ENCODE measurements at places on chromosomes 2 and 18.
A peak's percentile ranks its signal among the peaks of the same experiment; 100 is the strongest.

- no peak for DNase-seq
Measured at GRCh38 chr18:75805265-75805664, 377.8 kb upstream of the SMIM21 start.

GRCh38 chr2:127792805-127793204, 18.2 kb downstream of the WDR33 start:
- no peak for DNase-seq

- no peak for DNase-seq
Measured at GRCh38 chr2:202821206-202822160, 50.1 kb downstream of the ICA1L start.

DNA sequence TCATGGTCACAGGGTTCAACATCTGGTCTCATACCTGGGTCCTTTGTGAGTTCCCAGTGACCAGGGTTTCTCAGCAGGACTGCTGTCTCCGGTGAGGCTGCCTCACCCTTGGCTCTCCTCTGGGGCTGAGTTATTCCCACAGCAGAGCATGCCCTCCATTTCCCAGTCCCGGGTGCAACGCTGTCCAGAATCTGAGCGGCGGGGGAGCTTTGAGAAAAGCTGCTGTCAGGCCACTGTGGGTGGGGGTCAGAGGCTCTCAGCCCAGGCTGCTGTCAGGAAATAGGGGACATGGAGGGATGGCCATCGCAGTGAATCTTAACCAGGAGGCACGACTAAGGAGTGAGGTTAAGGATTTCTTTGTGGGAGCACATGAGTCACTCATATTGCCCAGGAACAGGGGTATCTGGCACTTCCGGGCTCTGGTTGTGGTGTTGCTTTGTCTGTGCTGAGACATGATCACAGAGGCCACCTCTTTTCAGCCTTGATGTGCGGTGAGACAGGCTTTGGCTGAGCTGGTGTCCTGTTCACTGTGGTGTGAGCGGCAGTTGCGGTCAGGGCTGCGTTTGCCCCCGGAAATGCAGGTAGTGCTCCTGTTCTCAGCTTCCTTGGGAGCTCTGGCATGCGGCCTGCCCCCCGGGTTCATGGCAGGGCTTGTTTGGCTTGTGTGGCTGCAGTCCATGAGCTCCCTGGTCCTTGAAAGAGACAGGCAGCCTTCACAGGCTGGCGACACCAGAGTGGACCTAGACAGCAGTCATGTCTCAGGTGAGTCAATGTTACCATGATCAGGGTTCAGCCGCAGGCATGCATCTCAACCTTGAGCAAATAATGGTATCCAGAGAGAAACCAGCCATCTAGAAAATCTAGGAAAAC, 310.7 kb upstream of the MYT1L start:
- DNase-seq, result no peak

DNA sequence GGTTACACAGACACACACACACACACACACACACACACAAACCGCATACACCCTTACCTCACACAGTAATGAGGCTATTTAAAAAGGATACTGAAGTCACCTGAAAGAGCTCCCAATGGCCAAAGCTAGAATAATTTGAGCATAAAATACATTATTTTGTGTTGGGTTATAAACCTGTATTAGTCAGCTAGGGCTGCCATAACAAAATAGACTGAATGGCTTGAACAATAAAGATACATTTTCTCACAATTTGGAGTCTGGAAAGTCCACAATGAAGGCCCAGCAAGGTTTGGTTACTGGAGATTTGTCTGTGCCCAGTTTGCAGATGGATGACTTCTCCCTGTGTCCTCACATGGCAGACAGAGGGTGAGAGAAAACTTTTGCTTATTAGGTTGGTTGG, 605.4 kb upstream of the REG3G start:
- no peak for DNase-seq

GRCh38 chr2:120566331-120567035, 169.2 kb upstream of the GLI2 start:
- DNase-seq, result no peak

- no peak for DNase-seq
Measured at GRCh38 chr2:207606399-207606798, 18.8 kb downstream of the METTL21A start.

DNA sequence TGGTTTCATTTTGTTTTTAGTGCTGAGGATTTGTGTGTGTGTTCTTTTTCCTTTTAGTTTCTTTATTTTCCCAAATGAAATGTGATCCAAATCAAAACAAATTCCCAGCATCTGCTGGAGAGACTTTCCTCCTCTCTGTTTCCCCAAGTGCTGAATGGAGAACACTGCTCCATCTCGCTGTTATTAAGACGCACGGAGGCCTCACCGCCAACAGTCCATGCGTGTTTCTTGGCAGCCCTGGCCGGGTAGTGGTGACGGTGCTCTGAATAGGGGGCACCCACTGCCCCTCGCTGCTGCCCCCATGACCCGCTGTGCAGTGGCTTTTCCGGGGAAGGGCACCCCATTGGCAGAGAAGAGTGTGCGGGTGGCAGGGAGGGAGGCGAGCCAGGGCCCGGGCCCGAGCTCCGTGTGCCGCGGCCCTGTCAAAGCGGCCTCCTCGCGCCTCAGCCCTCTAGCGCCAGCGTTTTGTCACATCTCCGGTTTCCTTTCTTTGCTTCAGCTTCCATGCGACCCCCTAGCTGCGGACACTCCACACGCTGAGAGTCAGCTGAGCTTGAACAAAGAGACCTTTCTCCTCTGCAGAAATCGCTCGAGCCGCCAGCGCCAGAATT, 473.7 kb upstream of the SALL3 start:
- no peak for DNase-seq

GRCh38 chr2:43839776-43840564, 1.2 kb downstream of the ABCG8 start:
- DNase-seq, result no peak

- DNase-seq, result no peak
Measured at GRCh38 chr2:145123606-145124005, 603.7 kb upstream of the ZEB2 start.

DNA sequence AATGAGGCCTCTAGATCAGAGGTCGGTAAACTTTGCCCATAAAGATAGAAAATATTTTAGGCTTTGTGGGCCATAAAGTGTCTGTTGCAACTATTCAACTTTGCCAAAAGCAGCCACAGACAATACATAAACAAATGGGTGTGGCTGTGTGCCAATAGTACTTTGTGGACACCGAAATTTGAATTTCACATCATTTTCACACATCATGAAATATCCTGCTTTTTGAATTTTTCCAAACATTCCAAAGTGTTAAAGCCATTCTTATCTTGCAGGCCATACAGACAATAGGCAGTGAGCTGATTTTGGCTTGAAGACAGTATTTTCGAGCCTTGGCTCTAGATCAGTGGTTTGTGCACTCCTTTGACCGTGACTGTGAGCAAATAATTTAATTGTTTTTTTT, 51.1 kb upstream of the EPC2 start:
- no peak for DNase-seq

GRCh38 chr2:168192839-168193616, 54.4 kb downstream of the STK39 start:
- no peak for DNase-seq

- no peak for DNase-seq
Measured at GRCh38 chr2:190415794-190416775, 7.9 kb downstream of the MFSD6 start.

GRCh38 chr2:49913025-49913424, 758.7 kb upstream of the FSHR start:
- no peak for DNase-seq

- DNase-seq, result no peak
Measured at GRCh38 chr2:145021962-145022665, 502.2 kb upstream of the ZEB2 start.

- DNase-seq, result no peak
Measured at GRCh38 chr2:16034975-16035746, 94.8 kb downstream of the MYCN start.

GRCh38 chr18:33603454-33603853, 25.4 kb downstream of the ASXL3 start:
- DNase-seq, result no peak

GRCh38 chr2:166013878-166014277, 60.3 kb upstream of the TTC21B start:
- no peak for DNase-seq

GRCh38 chr18:27143580-27144287, 41.4 kb downstream of the CHST9 start:
- peak; percentile 17 for DNase-seq

DNA sequence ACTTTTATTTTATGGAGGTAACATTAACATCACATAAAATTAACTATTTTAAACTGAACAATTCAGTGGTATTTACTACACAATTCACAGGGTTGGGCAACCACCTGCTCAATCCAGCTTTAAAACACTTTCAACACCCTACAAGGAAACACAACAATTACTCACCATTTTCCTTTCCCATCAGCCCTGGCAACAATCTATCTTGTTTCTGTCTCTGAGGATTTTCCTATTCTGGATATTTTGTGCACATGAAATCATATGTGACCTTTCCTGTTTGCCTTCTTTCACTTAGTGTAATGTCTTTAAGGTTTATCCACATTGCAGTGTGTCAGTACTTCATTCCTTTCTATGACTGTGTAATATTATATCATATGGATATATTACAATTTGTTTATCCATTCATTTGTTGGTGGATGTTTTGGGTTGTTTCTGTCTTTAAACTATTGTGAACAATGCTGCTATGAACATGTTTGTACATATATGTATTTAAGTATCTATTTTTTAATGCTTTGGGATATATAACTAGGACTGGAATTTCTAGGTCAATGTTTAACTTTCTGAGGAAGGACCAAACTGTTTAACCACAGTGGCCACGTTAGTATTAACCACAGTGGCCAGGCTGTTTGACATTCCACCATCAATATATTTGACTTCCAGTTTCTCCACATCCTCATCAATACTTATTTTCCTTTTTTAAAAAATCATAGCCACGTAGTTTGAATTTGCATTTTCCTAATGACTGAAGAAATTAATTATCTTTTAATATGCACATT, 72.4 kb upstream of the KIF5C start:
- peak; percentile 36 for DNase-seq

DNA sequence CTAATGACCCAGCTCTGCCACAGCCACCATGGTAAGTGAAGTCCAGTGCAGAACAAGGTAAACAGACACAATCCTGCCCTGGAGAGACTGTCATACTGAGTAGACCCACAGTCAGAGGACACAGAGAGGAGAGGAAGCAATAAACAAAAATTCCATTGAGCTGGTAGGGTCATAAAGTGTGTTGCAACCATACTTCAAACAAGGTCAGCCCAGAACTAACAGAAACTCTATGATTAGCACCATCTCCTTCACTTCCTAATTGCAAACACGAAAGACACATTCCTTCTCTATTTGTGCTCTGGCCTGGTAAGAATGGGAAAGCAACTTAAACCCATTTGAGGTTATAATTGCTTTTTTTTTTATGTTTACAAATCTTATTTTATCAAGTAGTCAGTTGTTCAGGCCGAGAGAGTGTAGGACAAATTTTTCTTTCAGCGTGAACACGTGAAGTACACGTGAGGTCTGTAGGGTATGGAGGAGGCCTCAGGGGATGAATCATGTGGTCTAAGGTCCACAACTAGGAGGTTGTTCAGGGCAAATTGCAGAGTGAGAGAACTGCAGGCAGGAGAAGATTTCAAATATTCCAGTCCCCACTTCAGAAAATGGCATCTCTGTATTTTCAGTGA, 71.4 kb upstream of the GLS start:
- DNase-seq, result peak; percentile 46

GRCh38 chr2:20617892-20618467, 32.9 kb downstream of the HS1BP3 start:
- DNase-seq, result peak; percentile 62

- DNase-seq, result no peak
Measured at GRCh38 chr2:3466482-3466863, 52.9 kb downstream of the ADI1 start.

- no peak for DNase-seq
Measured at GRCh38 chr18:62372156-62372555, 47.0 kb downstream of the TNFRSF11A start.

DNA sequence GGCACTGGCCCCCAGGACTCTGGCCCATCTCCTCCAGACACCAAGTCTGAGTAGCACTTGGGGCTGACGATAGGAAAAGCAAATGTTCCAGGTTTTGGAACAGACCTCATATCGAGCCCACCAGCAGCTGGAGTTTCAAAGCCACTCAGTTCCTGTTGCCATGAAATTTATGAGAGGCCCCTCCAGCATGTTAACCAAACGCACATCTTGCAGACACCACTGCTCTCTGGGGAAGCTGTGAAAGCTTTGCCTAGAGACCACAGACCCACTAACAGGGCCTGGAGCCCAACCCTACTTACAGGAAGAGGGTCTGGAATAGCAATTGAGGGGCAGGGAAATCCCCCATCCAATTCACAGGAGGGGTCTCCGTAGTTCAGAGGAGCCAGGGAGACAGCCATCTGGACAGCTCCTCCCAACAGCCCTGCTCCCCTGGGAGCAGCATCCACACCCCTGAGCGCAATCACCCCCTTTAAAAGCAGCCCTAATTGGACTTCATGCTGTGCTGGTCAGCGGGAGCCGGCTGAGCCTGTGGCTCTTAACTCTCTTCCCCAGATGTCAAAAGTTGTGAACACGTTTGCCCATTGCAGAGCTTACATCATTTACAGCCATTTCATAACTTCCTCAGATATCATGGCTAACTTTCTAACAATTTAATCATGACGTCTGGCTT, 81.3 kb downstream of the TGFA start:
- DNase-seq, result no peak

GRCh38 chr2:181152701-181153100, 172.3 kb downstream of the UBE2E3 start:
- DNase-seq, result no peak

DNA sequence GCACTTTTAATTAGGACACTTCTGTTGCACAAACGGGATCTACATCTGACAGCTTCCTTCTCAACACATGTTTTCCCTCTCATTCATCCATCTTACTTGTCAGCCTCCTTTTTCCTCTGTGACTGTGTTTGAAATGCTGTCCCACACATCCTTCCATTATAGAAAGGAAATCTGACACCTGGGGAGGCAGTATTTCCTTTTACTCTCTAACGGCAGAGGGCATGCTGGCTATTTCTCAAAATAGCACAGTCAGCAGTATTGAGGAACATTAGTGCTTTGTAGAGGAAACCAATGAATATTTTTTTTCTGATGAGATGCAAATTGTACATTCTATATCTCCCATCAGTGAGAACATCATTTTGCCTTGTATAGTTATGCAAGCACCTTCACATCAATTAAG, 668.7 kb downstream of the SLC4A3 start:
- DNase-seq, result no peak

GRCh38 chr2:196260546-196260945, 89.2 kb upstream of the STK17B start:
- DNase-seq, result no peak

- peak; percentile 40 for DNase-seq
Measured at GRCh38 chr18:57333940-57334339, 18.4 kb upstream of the ST8SIA3 start.

DNA sequence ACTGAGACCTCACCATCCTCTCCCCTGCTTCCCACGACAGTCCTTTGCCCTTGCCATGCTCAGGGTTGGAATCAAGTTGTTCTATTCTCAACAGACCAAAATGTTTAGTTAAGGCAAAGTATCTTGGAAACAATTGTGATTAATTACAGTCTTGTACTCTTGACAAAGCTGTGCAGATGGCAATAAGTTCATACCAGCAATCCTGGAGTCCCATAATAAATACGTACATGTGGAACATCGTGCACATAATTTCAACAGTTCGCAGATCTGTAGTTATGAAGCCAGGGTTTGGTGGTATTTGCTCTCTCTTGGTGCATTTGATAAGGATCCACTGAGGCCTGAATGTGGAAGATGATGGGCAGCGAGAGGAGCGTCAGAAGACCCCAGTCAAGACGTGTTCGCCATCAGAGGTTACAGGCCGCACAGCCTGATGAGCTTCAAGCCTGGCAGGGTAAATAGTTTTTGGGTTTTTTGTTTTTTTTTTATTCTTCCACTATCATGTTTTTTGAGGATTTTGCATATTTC, 52.9 kb upstream of the EML6 start:
- DNase-seq, result no peak

Measured in HuH-7 (cell line).